ENCODE measurements at places on chromosomes 6 and 20.

GRCh38 chr6:74939721-74940620, 265.9 kb downstream of the COL12A1 start:
- DNase-seq, result no peak

- no peak for DNase-seq
Observed at GRCh38 chr20:60104993-60105803, 147.0 kb downstream of the CDH26 start.

- no peak for DNase-seq
Observed at GRCh38 chr6:169583886-169584541, 117.8 kb downstream of the WDR27 start.

DNA sequence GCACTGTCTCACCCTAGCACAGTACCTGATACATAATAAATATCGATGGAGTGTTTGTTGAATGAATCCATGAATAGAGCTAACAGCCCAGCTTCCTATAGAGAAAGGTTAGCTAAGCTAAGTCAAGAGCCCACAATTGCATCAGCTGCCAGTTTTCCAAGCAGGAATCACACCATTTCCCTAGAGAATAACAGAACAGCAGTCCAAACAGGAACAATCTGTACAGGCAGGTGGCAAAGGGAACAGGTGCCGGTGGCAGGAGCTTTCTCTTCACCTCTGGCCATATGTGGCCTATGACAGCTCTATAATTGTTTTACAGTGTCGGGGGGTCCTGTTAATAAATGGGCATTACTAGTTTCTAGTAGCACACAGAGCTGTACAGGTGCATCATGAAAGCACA, 38.8 kb downstream of the ISM1 start:
- no peak for DNase-seq

- no peak for DNase-seq
Observed at GRCh38 chr6:169168706-169169105, 84.9 kb downstream of the THBS2 start.

- no peak for DNase-seq
Observed at GRCh38 chr6:105363100-105363754, 39.7 kb downstream of the PREP start.

GRCh38 chr6:54289426-54289825, 18.8 kb upstream of the TINAG start:
- no peak for DNase-seq

GRCh38 chr20:35151736-35152135, 4.6 kb upstream of the EDEM2 start:
- DNase-seq, result no peak

GRCh38 chr6:47209632-47210031, 100.1 kb downstream of the TNFRSF21 start:
- no peak for DNase-seq

- no peak for DNase-seq
Observed at GRCh38 chr6:87762116-87762515, 60.1 kb upstream of the AKIRIN2 start.

DNA sequence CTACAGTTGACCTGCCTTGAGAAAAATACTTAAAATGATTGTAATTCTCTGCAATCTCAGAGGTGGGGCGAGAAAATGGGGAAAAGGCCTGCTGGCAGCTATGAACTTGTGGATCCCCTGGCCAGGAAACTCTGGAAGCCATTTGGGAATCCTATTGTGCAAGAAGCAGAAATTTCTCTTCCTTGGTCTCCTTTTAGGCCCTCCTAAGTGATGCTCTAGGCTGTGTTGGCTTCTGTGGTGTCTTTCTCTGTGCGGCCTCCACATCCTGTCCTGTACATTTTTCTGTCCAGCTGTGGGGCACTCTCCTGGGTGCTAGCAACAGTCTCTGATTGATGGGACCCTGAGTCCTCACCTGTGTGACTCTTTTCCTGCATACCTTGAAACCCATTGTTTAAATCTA, 290.9 kb downstream of the FARS2 start:
- DNase-seq, result no peak

DNA sequence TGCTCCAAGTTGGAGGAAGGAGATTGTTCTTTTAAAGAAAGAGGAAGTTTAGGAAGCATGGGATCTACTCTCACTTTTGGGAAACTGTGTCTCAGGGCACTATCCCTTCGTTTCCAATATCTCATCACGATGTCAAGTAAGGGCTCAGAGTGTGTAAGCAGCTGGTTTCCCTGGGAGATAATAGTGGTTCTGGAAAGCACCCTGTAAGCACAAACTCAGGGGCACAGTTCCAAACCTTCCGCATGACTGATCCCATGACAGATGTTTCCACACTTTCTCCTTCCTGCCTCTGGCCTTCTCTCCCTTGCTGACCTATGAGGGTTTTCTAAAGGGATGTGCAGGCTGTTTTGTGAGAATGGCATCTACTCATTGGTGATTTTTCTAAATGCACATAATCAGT, 33.9 kb downstream of the ADTRP start:
- peak; percentile 29 for DNase-seq

DNA sequence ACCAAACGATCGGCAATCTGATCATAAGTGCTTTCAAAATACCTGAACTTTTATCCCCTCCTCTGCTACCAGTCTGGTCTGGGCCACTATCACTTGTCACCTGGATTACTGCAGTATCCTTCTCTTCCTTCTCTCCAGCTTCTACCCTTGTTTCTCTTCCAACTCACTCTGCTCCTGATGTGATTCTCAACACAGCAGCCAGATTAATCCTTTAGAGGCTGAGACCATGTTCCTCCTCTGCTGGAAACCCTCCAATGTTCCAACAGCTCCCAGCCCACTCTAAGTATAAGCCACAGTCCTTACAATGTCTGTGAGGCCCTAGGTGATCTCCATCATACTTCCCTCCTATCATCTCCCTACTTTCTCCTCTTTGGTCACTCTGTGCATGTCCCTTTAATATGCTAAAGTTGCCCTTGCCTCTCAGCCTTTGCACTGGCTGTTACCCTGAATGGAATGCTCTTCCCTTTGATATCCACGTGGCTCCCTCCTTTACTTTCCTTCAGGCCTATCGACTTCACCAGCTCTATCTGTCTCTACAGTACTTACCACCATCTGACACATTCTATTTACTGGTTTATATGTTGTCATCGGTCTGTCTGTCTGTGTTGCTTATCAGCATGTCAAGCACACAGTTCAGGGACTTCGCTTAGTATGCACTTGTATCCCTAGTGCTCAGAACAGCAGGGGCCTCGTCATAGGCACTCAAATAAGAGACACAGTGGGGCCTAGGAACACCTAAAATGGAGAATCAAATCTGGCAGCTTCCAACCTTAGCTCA, 35.0 kb upstream of the RNF24 start:
- DNase-seq, result no peak

GRCh38 chr20:33680686-33681085, 5.5 kb downstream of the E2F1 start:
- DNase-seq, result no peak

- peak; percentile 23 for DNase-seq
Observed at GRCh38 chr6:54058236-54058635, 53.0 kb upstream of the MLIP start.

DNA sequence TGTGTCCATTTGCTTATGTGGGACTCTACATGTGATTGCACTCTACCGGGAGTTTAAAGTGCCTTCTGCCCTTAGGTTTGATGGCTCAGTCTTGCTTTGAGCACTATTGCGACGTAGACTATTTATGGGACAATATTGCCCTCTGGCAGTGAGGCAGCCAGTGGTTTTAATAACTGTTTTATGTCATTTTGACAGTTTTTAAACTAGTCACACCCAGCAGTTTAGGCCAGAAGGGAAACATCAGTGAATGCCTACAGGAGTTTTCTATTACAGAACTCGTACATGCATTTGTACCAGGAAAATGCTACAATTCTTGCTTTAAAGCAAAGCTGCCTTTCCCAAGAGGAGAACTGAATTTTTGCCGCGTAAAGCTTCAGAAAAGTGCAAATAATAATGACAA, 813.7 kb downstream of the KIF16B start:
- no peak for DNase-seq

DNA sequence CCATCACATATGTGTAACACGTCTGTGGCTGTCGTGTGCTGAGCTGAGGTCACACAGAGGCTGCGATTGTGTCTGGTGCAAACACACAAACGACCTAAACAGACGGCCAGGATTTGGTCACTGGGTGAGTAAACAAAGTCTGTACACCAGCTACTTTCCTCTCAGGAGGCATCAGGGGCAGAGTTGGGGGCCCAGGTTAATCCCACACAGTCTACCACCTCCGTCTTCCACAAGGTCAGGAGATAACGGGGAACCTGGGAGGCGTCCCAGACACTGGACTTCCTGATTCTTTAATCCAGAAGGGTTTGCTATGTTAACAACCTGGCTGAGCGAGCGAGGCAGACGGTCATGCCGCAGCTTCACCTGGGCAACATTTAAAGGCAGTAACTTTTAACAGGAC, 1.5 kb downstream of the DACT2 start:
- no peak for DNase-seq

DNA sequence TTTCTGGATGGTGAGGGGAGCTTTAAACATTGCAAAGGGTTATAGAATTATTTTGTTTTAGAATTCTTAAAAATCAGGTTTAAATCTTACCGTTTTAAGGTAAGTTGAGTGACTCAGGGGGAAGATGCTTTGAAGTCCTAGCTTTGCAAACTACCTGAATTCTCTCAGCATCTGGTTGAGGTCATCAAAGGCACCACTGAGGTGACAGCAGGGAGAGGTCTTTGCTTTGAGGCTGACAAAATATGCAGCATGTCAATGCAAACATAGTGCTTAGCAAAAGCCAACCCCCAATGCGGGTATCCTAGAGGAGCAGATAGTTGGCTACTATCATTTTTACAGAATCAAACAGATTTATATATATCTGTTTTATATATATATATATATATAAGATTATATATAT, 219.5 kb downstream of the SLC24A3 start:
- DNase-seq, result no peak

DNA sequence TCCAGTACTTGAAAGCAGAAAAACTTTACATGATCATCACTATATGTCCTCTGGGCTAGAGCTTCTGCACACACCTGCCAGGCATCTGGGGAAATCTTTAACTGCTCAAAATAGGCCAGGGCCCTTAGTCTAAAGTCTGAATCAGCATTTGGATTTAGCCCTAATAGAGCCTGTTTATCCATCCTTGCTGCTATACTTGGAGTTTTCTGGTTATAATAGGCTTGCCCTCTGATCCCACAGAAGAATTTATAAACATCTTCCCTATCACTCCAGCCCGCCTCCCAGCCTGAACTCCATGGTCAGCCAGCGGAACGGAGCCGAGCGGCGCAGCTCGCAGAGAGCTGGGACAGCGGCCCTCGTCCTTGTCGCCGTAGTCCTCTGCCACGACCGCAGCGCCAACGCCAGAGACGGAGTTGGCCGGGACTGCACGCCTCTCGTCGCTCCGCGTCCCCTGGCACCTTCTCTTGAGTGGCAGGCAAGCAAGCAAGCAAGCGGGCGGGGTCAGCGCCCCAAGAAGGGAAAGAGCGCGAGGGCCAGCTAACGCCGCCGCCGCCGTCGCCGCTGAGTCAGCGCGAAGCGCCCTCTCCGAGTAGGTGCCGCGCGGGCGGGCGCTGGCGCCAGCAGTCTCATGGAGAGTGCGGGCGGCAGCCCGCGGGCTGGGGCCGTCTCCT, 25.4 kb upstream of the ASIP start:
- peak; percentile 34 for DNase-seq

- DNase-seq, result no peak
Observed at GRCh38 chr6:56891754-56892153, 63.2 kb upstream of the BEND6 start.

GRCh38 chr6:165298402-165298801, 11.0 kb downstream of the C6orf118 start:
- no peak for DNase-seq

DNA sequence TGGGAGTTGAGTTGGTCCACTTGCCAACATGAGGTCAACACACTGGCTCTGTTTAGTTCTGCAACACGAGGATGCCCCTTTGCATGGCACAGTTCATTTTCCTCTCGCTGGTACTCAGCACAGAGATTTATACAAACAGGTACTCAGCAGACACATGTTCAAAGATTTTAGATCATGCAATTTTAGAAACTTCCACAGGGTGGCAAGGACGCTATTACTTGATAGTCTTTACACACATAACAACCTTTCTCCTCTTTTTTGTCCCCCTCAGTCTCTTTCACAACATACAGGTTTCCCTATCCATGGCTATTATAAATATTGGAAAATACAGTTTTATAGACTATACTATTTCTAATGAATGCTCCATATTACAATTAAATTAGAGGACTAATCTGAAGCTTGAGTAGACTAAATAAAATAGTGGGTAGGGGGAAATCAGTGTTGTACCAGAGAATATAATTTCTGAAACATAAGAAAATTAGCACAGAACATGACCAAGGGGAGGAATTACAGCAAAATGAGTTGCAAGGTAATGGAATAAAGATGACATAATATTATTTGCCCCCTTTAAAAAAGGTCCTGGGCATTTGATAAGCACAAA, 331.8 kb upstream of the BTBD3 start:
- no peak for DNase-seq

DNA sequence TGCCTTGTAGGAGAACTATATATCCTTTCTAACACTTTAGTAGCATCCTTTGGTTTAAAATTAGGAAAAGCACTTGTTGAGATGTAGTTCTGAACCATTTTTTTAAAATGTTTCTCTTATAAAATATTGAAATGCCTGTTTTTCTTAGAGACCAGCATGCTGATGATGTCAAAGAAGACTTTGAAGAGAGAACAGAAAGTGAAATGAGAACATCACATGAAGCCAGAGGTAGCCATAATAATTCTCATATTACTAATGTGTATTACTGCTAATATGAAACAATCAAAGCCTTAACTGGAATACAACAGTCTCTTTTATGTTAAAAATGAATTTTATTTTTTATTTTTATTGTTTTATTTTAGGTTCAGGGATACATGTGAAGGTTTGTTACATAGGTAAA, 102.0 kb downstream of the SAMD3 start:
- no peak for DNase-seq

DNA sequence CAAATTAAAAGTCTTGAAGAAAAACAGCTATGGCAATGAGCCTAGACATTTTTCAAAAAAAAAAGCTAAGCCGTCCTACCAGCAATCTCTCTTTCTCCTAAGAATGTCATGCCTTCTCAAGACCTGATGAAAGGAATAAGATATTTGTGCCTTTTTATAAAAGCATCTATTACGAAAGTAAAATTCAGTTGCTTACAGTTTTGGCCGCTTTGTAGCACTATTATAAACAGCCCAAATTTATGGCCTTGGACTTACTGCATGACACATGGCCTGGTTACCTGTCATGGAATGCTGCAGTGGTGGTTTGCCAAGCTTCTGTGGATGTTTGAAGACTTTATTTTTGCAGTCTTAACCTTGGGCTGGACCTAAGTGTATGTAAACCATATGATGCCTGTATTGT, 22.2 kb upstream of the VAPB start:
- no peak for DNase-seq

DNA sequence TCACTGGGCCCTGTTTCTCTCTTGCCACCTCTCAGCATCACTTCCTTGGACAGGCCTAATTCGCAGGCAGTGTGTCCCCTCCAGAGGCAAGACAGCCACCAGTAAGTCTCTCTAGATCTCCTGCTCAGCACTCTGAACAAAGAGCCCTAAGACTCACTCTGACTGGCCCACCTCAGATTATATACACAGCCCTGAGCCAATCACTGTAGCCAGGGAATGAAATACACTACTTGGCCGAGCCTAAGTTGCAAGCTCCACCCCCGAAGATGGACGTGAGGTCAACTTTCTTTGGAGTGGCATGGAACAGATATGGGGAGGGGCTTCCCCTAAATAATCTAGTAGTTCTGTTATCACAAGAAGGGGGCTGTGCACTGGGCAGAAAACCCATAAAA, 4.1 kb downstream of the BPI start:
- no peak for DNase-seq

- DNase-seq, result no peak
Observed at GRCh38 chr20:55153001-55153645, 677.7 kb downstream of the DOK5 start.

- no peak for DNase-seq
Observed at GRCh38 chr20:1283522-1284510, 17.7 kb downstream of the SNPH start.

All from DMS 273 treated with DMSO at 0.1 percent for 48 hours (cell line).